ENCODE measurements at places on chromosomes 6 and 20.

- DNase-seq = no peak
Observed at GRCh38 chr6:20411953-20412681, 10.4 kb downstream of the E2F3 start.

DNA sequence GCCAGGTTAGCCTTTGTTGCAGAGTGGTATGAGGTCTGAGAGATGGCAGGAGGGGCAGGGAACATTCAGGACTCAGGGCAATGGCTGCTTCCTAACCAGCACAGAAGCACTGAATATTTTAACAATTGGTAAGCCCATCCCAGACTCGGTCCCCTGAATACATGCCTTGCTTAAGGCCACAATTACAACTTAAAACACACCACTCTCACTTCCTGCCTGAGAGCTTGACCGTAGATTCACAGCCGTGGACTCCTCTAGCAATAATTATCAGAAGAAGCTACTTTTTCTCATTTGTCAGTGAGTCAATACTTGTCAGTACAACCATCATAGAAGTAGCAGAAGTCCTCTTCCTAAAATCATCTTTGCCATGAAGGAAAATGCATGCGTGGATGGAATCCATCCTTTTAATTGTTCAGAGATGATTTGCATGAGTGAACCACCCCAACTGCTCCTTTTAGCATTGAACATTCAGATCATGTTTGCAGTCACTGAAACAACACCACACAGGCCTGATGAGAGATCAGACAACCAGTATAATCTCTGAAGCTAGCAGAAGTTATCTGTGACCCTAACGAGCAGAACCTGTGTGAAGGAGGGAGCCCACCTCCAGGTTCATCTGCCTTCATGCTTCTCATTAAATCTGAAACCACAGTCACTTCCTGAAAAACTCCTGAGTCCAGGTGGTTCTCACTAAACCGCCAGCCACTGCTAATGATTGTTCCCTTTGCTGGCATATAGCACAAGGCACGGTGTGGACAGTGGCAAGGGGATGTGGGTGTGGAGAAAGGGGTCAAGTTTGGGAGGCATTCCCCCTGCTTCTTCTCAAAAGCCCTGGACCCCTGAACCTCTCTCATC, 333.9 kb upstream of the CNR1 start:
- DNase-seq = no peak

- DNase-seq = no peak
Observed at GRCh38 chr6:42142118-42142835, at the start of gene C6orf132. Gene C6orf132 (minus strand): TSS chr6:42142620. CDS start chr6:42142444, 176 bp downstream.

DNA sequence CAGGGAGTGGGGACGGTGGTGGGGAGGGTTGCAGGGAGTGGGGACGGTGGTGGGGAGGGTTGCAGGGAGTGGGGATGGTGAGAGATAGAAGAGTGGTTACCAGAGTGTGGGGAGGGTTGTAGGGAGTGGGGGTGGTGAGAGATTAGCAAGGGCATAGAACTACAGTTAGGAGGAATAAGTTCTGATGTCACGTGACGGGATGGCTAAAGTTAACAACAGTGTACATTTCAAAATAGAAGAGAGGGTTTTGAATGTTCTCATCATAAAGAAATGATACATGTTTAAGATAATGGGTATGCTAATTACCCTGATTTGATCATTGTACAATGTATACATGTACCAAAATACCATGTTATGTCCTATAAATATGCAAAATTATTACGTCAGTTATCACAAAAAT, 57.6 kb upstream of the FRMD1 start:
- DNase-seq = no peak

GRCh38 chr6:134680433-134680832, 269.5 kb downstream of the ALDH8A1 start:
- no peak for DNase-seq

DNA sequence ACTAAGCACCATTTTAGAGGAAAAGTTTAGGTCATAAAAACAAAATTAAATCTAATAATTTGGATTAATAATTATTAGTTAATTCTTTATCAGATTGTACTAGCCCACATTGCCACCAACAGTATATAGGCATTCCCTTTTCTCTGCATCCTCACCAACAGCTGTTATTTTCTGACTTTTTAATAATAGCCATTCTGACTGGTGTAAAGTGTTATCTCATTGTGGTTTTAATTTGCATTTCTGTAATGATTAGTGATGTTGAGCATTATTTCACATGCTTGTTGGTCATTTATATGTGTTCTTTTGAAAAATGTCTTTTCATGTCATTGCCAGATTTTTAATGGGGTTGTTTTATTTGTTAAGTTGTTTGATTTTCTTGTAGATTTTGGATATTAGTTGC, 319.1 kb upstream of the SYNCRIP start:
- no peak for DNase-seq

DNA sequence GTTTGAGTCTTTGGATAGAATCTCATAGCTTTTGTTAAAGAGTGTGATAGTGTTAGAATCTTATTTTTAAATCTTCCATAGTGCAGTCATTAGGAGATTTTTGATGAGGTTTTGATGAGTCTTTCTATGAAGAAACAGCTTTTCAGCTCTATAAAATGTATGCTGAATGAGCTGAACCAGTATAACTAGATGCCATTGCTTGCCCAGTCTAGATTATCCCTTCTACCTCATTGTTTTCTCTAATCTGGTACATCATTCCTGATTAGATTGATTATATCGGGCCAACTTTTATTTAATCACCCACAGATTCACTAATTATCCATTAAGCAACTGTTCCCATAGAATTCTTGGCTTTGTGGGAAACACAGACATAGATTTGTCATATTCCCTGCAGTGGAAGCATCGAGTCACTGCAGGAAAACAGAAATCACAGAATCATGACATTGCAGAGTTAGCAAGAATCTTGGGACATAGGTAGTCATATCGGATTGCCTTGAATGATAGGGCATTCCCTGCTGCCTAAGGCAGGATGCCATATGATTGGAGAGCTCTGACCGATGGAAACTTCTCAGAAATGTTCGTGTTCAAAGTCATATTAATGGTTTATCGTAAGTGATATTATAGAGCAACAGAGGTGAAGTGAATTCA, 882.7 kb upstream of the FLRT3 start:
- no peak for DNase-seq

DNA sequence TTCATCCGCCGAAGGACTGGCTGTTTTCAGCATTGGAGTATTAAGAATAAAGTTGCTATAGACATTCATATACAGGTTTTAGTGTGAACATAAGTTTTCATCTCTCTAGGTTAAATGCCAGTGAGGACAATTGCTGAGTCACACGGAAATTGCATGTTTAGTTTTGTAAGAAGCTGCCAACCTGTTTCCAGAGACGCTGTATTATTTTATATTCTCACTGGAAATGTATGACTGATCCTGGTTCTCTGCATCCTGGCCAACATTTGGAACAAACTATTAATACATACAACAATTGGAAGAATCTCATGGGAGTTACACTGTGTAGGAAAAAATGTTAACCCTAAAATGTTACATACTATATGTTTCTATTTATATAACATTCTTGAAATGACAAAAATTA, 16.7 kb upstream of the TGM6 start:
- DNase-seq = no peak

DNA sequence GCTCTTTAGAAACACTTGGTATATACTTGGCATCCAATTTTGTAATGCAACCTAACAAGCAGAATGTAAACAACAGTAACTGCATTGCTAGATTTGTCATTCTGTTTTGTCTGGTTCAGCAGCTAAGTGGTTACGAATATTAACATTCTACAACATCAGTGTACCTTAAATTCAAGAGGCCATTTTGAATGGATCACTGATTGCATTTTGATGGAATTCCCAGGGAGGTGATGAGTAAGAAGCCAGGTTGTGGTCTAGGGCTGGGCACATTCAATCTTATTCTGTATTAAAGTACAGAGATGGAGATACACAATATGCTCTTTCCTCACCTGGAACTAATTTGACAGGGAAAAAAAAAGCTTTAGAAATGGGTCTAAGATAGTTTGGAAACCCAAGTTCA, 483.5 kb downstream of the PRKN start:
- DNase-seq = no peak

DNA sequence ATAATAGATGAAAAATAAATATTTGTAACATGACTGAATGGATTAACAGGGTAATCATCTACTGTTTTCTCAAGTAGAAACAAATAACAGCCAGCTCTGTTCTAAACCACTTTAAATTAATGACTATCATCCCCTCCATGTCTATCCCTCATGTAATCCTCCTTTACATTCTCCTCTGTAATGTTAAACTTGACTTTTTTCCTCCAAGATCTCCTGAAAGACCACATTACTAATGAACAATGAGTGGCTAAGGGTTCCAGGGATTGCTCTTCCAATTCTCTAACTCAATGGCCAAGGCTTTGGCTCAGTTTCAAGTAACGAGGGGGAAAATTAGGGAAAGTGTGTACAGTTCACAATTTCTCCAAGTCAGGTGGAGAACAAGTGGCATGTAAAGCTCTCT, 37.6 kb upstream of the FBXL4 start:
- no peak for DNase-seq

DNA sequence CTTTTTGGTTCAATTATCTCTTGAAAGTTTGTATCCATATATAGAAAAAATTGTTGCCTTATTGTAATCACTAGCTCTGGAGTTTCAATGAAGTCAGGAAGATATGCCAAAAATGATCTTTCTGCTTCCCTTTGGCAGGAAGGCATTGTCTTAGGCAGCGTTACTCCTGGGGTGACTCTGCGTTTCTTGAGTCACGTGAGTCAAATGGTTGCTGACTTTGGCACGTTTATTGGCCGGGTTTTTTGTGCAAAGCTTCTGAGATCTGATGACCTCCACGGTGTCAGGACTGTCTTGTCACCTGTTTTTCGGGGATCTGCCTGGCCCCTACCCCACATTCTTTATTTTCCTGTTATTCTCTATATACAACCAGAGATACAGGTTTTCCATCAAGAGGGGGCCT, 10.4 kb downstream of the PHACTR3 start:
- DNase-seq = no peak

GRCh38 chr20:47117773-47118172, 223.1 kb downstream of the EYA2 start:
- no peak for DNase-seq

GRCh38 chr20:10940941-10941340, 267.1 kb upstream of the JAG1 start:
- no peak for DNase-seq

- DNase-seq = no peak
Observed at GRCh38 chr20:52746770-52747169, 225.4 kb upstream of the TSHZ2 start.

DNA sequence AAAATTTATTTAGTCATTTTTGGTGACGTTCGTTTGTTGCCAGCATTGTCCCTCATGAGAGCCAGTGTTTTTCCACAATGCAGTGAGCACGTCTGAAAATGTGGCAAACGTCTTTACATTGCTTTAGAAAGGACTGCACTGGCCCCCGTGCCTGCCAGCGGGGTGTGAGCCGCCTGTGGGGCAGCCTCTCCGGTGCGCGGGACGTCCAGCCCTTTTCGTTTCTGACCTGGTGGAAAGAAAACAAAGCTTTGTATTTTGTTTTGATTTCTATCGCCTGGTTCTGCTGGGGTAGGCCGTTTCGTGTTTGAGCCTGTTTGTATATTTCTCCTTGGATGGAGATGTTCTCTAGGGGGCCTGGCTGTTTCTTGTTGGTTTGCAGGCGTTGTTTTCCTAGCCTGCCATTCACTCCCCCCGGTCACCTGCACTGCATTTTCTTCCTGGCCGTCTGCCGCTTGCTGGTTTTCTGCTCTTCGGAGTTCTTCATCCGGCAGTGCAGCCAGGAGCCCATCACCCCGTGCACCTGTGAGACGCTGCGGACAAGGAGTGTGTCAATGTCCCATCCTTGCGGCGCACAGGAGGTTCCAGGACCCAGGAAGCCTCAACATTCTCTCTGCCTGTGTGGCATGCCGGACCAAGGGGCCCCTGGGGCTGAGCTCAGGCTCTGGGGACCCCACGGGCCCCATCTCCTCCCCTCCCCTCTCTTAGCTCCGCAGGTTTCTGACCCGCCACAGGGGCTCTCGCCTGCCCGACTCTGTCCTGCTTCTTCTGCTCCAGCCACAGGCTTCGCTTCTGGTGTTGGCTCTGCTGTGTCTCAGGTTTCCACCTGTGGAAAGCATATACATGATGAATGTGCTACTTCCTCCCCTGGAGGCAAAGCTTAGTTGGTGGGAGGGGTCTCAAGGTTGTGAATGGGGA, 100.5 kb downstream of the CDH4 start:
- DNase-seq = no peak

- no peak for DNase-seq
Observed at GRCh38 chr6:21654361-21654760, 60.8 kb downstream of the SOX4 start.

- DNase-seq = no peak
Observed at GRCh38 chr6:5046430-5046829, 38.7 kb upstream of the PPP1R3G start.

- no peak for DNase-seq
Observed at GRCh38 chr6:35780719-35781118, at the start of gene CLPSL1. Gene CLPSL1 (plus strand): TSS chr6:35781019. CDS start chr6:35781111, 92 bp downstream.

DNA sequence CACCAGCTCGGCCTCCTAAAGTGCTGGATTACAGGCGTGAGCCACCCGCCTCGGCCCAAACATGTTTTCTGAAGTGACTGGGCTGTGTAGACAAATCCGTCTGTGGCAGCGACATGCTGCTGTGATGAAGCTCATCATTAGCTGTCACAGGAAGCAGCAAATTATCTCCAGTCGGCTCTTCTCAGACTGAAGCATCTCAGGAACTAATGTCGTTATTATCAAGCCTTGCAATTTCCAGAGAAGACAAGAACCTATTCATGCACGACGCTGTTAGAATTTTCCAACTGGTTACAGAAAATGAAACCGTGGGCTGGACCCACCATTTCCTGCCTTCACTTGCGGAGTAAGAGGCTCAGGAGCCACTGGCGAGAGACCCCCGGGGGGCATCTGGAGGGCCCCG, 17.1 kb upstream of the NTSR1 start:
- DNase-seq = no peak

DNA sequence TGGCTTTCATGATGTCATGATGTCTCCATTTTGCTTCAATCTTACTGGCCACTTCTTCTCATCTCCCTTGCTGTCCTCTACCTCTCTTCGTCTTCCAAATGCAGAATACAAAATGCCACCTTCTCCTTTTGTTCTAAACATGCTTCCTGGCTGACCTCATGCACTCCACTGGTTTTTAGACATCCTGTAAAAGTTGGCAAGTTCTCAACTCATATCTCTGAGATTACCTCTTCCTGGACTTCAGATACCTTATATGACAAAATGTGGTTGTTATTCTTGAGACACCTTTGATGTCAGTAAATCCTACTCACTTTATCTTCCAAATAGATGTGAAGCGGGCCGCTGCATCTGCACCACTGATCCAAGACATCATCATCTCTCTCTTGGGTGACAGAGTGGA, 212.7 kb upstream of the FOXA2 start:
- no peak for DNase-seq

Measured in activated naive CD4-positive, alpha-beta T cell treated with anti-CD3 and anti-CD28 coated beads, Interleukin-2, amount 50 U/mL, for 16 hours (primary cell).